ENCODE measurements at places on chromosomes 4 and X.

DNA sequence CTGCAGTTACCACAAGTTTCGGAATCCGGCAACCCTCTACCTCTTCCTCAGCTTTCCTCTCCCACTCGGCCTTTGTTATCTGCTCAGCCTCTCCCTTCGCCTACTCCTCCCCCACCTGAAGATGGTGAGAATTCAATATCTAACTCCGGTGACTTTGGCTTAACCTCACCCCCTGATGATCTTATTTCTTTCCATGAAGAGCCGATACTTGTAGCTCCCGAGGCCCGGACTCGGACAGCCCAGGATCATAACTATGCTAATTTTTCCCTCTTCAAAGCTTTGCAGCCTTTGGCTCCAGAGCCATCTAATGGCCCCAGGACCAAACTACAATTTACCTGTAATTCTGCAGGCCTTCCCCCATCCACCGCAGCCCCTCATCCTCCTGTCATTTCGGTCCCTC lies 32.0 kb upstream of the MGST2 start:
- no peak for DNase-seq

DNA sequence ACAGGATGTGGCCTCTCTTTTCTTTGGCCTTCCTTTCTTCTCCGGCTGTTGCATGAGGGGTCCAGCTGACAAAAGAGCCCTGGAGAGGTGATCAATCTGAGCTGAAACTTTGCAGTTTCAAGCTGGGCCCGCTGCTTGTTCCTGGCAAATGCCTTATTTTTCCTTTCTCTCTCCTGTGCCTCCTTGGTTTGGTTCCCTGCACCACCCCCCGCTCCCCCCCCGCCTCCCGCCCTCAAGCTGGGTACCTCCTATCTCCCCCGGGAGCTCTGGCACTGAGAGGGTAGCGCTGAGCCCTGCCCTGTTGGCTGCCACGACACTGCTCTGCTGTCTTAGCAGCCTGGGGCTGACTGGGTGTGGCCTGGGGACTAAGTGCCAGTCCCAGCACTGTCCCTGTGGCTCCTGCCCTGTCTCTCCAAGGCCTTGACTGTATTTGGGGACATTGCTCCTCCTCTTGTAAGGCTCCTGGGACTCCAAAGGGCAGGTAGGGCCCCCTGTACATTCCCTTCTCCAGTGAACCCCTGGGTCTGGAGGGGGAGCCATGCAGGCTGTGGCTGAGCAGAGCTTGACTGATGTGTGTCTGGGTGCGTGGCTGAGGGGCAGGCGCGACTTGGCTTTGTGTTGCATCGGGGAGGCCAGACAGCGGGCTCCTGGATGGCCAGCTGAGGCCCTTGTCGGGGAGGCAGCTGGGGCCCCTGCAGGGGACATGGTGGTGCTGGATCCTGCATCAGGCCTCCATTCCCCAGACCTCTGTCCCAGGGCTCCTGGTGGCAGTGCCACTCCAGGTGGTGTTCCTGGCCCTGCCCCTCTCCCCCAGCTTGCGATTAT lies 1.1 kb downstream of the PLXNA3 start:
- DNase-seq, result no peak

DNA sequence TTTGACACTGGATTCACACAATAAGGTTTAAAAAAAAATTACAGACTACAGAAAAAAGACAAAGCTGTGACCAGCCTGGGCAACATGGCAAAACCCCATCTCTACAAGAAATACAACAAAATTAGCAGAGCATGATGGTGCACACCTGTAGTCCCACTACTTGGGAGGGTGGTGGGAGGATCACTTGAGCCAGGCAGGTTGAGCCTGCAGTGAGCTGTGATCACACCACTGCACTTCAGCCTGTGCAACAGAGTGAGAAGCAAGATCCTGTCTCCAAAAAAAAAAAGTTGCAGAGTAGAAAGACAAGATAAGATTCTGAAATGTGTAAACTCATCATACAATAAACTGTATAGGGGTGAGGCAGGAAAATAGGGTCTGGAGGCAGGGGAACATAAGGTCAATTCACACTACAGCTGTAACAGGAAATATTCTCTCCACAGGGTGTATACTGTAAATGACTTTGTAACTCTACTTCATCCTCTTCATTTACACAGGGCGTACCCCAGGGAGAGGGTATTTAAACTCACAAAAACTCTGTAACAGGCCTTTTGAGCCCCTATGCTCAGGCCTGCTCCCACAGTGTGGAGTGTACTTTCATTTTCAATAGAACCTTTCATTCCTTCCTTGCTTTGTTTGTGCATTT lies 112.6 kb upstream of the MAPK10 start:
- DNase-seq, result no peak

DNA sequence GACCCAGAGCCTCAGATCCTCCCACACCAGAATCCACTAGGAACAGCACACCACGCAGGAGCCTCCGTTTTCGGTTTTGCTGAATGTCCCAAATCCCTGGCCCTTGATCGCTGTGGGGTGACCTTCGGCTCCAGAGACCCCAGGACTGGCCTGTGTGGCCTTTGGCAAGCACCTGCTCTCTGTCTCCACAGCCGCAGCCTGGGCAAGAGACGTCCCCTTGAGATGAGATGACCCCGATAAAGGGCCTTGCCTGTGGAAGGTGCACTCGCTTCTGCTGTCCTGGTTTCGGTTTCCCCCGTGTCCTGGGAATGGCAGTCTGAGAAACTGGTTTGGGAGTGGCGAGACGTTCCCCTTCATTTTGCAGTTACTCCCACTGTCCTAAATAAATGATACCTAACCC lies 9.6 kb downstream of the PSAPL1 start:
- no peak for DNase-seq

- no peak for DNase-seq
These were observed 23.4 kb downstream of the ADRA2C start for GRCh38 chr4:3789587-3789986.

- no peak for DNase-seq
These were observed 46.8 kb upstream of the GPR78 start for GRCh38 chr4:8533274-8533865.

DNA sequence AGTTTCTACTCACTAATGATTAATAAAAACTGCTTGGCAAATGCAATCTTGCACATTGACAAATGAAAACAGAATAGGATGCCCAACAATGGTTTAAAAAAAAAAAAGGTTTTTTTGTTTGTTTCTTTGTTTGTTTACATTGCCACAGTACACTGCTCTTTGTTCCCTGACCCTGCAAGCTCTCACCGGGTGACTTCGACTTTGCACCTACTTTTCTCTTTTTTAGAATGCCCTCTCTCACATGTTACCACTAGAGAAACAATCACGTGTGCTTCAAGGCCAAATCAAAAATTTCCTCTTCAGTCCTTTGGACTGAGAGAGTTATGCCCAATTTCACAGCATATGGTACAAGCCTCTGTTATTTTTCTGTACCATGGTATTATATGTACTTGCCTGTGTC lies 101.5 kb downstream of the DMD start:
- DNase-seq, result no peak

GRCh38 chr4:129140521-129140920 lies 44.6 kb downstream of the C4orf33 start:
- no peak for DNase-seq

GRCh38 chr4:110271986-110272385 lies 73.6 kb upstream of the ELOVL6 start:
- no peak for DNase-seq

- no peak for DNase-seq
These were observed 12.1 kb upstream of the CLCN5 start for GRCh38 chrX:49910344-49910743.

GRCh38 chr4:8646296-8647093 lies 53.9 kb downstream of the CPZ start:
- DNase-seq, result no peak

DNA sequence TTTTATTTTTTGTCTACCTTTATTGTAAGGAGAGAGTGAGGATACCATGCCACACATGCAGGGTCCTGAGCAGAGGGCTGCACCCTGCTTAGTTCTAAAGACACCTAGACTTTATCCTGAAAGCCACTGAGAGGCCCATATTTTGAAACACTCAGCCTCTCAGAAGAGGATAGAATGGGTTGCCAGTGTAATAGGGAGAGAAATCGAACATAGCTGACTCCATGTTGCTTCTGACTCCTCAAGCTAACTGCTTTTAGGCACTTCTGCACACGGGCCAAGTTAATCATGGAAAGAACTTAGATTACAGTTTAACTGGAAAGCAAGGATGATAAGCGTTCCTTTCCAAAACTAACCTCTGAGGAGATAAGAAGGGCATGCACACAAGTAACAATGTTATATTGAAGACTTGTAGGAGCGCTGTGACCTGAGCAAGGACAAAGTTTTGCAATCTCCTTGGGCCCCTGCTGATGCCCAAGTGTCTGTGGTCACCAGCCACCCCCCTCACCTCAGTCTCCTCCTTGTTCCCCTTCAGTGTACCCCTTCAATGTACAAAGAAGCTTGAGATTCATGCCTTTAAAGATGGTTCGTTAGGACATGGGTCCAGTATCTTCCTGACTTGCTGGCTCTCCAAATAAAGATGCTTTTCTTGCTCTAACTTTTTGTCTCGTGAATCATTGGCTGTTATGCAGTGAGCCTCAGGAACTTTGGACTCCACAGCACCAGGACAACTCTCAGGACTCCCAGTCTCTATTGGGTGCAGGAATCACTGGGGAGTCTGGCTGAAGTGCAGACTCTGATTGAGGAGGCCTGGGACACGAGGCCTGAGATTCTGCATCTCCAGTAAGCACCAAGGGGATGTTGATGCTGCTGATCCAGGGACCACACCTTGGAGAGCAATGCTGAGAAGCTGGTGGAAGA lies 25.4 kb upstream of the CD99 start:
- no peak for DNase-seq

DNA sequence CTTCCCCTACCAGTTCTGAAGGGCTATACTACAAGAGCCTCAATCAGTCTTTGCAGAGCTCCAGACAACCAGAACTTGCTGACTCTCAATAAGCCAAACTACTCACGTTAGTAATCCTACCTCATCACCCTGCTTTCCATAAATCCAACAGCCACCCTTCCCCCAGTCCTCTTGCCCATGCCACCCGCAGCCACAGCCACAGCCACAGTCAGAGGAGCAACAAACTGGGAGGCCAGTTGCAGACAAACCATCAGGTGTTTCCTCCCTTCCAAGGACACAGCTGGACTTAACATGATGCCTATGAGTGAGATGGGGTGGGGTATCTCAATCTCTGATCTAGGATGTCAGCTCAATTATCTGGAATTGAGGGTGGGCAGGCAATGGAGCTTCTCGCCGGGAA lies 1.0 kb downstream of the GABRA3 start:
- DNase-seq, result no peak

- DNase-seq, result no peak
These were observed 569 bp upstream of the PDLIM5 start for GRCh38 chr4:94451051-94451694.

Measured in cortex of kidney (tissue), 1 donor.